Activated CD8-positive, alpha-beta T cell treated with anti-CD3 and anti-CD28 coated beads for 36 hours (primary cell): ENCODE measurements at places on chromosomes 7 and 10.

GRCh38 chr10:130875897-130876472 lies 435.5 kb downstream of the TCERG1L start:
- no peak for DNase-seq

GRCh38 chr10:67793313-67793712 lies 44.7 kb downstream of the DNAJC12 start:
- DNase-seq: no peak

GRCh38 chr7:23210506-23210905 lies 28.7 kb downstream of the NUP42 start:
- DNase-seq: no peak

DNA sequence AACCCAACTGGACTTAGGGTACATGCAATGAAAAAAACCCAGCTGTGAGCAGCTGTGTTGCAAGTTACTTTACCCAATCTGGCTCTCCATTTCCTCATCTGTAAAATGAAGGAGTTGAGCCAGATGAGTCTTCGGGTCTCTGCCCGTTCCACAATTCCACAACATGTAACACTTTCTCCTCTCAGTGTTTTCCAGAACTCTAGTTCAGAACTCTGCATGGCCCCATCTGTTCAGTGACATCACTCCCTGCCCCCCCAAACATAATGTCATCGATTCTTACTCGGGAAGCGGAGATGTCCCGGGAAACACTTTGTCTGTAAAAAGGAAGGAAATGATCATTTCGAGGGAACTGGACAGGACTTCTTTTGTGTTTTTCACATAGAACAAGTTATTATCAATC lies 2.5 kb downstream of the SH3PXD2A start:
- no peak for DNase-seq

DNA sequence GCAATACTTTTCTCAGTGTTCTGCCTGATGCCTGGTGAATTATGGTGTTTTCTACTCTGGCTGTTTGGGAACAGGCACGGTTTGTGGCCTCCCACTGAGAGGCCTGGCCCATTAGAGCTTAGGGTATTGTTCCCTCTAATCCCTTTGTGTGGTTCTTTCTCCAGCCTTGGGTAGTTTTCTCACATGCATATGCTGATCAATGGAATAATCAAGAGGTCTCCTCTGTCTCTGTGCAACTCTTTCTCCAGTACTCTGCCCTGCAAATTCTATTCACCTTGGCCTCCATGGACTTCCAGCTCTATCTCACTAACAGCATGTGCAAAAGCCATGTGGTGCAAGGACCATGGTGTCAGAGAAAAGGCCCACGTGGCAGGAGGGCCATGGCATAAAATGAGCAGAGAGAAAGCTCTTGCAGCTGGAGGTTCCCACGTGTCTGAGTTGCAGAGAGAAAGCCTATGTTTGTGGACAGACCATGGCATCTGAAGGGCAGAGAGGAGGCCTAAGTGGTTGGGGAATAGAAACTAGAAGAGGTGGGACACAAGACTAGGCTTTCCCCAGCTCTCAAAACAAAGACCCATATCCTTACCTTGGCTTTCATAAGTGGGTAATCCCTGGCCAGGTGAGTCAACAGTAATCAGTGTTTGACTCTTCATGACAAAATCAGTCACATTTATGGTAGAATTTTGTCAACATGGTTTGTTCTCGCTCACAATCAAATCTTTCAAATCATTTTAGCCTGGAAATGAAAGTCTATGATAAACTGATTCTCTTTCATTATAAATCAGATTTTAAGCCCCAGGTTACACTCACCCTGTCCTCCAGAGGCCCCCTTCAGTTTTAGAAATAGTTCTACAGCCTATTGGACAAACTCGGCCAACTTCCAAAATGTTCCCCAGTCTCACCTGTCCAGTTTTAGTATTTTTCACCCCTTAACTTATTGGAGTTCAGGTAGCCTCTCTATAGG lies 17.3 kb downstream of the OPALIN start:
- no peak for DNase-seq

- no peak for DNase-seq
Measured at GRCh38 chr10:68665841-68666240, 55.2 kb upstream of the CCAR1 start.

- no peak for DNase-seq
Measured at GRCh38 chr10:120398180-120398579, 58.8 kb upstream of the PLPP4 start.

GRCh38 chr10:43196981-43197833 lies 59.0 kb downstream of the CSGALNACT2 start:
- DNase-seq: no peak

DNA sequence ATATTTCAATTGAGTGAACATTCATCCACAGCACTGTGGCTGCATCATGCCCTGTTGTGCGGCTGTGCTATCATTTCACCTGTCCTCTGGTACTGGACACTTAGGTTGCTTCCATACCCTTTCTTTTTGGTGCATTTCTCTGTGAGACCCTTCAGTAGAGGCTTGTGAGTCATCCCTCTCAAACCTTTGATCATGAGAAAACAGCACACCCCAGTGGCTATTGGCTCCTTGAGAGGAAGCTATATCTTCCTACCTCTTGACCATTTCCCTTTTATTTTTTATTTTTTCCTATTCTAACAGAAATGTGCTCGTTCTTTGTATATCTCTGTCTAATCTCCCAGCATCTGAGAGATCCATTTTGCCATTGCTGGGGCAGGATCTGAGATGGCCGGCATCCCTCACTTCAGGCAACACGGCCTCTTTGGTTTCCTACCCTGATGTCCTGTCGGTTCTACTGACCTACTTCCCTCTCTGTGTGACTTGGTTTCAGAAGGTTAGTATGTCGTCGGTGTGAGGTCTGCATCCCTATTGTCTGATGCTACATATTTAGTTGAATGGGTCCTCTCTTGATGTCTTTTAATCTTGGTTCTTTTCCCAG lies 23.8 kb upstream of the PIK3AP1 start:
- DNase-seq: no peak
